ENCODE measurements at places on chromosomes 16 and 17. TPM values are rescaled to one million over a fixed set of nuclear protein-coding genes. Genes with fewer than 3 reads are reported as not detected.
A peak's percentile ranks its signal among the peaks of the same experiment; 100 is the strongest.

- no peaks in the 10 kb centered on the region for H3K27me3 ChIP-seq
- peaks cover 4% of the 10 kb centered on the region for H3K36me3 ChIP-seq
- no peak overlapping the region for H3K4me3 ChIP-seq
- peak overlapping the region; percentile 97 for H3K27ac ChIP-seq
- peaks cover 40% of the 10 kb centered on the region for H3K4me1 ChIP-seq
These were observed 15.4 kb upstream of the CTCF start for GRCh38 chr16:67546761-67547422.

- H3K4me1 ChIP-seq: peaks cover 26% of the 10 kb centered on the region
- peak overlapping the region; percentile 28 for H3K27ac ChIP-seq
- peak overlapping the region; percentile 58 for H3K4me3 ChIP-seq
- peaks cover 24% of the 10 kb centered on the region for H3K27me3 ChIP-seq
- DNase-seq: no peak
These were observed 792 bp downstream of the SECTM1 start for GRCh38 chr17:82332669-82333278.

DNA sequence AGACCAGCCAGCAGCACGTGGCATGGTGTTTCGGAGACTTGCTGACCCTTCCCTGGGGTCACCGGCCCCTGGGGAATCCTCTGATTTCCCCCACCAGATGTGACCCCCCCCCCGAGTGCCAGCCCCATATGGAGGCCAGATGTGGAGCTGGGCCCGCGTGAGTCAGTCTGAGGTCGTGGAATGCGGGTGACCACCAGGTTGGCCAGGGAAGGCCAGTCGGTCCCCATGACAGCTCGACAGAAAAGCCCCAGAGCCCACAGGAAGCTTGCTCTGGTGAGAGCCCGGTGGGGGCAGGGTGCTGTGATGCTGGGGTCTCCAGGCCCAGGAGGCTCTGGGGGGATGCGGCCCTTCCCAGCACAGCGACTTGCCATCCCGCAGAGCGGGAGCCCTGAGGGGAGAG lies 209.0 kb downstream of the NTN1 start:
- no peaks in the 10 kb centered on the region for H3K36me3 ChIP-seq
- H3K4me3 ChIP-seq: no peak overlapping the region
- H3K27ac ChIP-seq: no peak overlapping the region
- H3K4me1 ChIP-seq: no peaks in the 10 kb centered on the region
- no peak for DNase-seq

GRCh38 chr17:19295473-19296135 lies 58.4 kb downstream of the EPN2 start:
- H3K27me3 ChIP-seq: no peaks in the 10 kb centered on the region
- H3K27ac ChIP-seq: no peak overlapping the region
- H3K4me3 ChIP-seq: no peak overlapping the region
- no peak for DNase-seq

Gene TBC1D3L
- 10.1 TPM for total RNA-seq

Gene NMT1
- 148 TPM for total RNA-seq

Gene FA2H
- total RNA-seq: 0.29 TPM
